Epithelial cell of esophagus (primary cell): ENCODE measurements at places on chromosomes 5 and 9.

- DNase-seq, result peak; percentile 24
Observed at GRCh38 chr9:133103183-133103986, 17.7 kb downstream of the RALGDS start.

- DNase-seq, result no peak
Observed at GRCh38 chr9:16769291-16769690, 101.2 kb downstream of the BNC2 start.

GRCh38 chr9:2664174-2665065 is 42.8 kb downstream of the VLDLR start:
- DNase-seq, result no peak

GRCh38 chr5:132315529-132316067 is 21.4 kb downstream of the SLC22A4 start:
- no peak for DNase-seq

DNA sequence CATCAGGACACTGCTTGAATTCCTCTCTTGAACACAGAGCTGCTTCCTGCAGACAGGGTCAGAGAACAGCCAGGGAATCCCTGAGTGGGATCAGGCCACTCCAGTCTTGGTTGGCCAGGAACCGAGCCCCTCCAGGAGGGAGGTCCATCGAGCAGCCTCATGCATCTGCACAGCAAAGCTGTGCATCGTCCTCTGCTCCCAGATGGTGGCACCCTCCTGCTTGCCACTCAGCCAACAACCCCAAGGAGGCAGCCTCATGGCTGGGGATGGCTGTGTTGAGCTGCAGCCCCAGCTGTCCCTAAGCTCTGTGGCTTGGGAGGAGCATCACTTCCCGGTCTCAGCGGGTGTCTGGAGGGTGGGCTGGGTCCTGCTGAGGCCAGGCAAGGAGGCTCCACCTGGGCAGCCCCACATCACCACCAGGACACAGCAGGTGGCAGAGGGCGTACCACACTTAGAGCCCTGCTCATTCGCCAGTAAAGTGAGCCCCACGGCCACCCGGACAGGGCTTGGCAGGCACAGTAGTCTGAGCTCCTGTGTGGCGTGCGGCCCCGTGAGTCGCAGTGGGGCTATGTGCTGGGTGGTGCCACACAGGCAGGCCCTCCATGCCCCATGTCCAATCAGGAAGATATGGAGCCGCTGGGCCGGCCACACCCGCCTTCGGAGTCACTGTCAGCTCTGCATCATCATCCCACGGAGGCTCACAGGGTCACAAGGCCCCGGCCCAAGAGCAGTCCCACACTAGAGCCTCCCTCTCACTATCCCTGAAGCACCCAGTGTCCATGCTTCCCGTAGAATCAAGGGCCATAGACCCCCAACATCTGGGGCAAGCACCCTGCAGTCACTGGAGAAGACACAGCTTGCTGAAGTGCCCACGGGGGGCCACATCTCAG is 11.9 kb downstream of the LPCAT1 start:
- DNase-seq, result peak; percentile 42

DNA sequence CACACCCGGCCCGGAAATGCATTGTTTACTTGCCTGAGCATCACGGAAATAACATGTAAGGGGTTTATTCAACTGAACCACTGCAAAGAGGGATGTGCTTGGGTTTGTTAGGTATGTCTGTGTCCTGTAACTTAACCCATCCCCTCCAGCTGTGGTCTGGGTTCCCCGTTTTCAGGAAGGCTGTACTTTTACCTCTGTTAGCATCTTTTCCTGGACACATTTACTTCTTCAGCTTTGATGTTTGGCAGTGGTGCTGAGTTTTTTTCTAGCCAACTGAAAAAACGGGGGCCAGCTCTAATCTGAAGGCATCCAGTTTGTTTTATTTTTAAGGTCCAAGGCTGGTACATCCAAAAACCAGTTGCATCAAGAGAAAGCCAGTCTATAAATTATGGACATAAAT is 561.8 kb downstream of the BNC2 start:
- no peak for DNase-seq

DNA sequence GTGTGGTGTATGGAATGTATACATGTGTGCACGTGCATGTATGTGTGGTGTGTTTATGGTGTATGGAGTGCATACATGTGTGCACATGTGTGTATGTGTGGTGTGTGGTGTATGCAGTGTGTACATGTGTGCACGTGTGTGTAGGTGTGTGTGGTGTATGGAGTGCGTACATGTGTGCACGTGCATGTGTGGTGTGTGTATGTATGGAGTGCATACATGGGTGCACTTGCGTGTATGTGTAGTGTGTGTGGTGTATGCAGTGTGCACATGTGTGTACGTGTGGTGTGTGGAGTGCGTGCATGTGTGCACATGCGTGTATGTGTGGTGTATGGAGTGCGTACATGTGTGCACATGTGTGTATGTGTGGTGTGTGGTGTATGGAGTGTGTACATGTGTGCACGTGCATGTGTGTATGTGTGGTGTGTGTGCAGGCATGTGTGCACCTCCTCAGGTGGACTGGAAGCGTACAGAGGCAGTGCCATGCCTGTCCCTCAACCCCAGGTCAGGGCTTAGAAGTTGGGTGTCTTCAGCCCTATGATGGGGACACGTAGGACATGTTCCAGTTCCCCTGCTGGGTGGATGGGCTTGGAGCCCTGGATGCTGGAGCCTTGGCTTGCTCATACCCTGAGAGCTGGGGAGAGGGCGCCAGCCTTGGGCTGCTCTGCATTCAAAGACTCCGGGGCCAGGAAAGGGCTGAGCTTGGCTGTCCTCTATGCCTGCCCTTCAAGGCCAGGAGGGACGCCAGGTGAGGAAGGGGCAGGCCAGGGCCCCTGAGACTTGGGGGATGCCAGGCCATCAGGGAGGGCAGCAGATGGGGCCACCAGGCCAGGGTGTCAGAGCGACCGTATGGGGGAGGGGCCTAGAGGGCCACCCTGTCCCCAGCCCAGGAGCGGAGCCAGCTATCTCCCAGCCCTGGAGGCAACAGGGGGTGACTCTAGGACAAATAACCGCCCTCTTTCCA is 12.2 kb downstream of the MYMK start:
- no peak for DNase-seq

DNA sequence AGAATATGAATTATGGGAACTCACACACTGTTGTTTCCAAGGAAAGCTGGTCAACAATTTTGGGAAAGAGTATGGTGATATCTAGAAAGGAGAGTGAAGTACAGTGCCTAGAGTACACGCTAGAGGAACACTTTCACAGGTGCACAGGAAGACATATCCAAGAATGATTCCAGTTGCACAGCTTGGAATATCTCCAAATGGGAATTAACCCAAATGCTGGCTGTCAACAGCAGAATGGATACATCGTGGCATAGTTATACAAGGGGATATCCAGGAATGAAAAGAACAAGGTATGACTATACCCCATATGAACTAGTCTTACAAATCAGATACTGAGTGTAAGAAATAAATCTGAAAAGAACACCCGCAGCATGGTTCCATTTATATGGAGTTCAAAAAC is 231.3 kb downstream of the FSTL4 start:
- no peak for DNase-seq

DNA sequence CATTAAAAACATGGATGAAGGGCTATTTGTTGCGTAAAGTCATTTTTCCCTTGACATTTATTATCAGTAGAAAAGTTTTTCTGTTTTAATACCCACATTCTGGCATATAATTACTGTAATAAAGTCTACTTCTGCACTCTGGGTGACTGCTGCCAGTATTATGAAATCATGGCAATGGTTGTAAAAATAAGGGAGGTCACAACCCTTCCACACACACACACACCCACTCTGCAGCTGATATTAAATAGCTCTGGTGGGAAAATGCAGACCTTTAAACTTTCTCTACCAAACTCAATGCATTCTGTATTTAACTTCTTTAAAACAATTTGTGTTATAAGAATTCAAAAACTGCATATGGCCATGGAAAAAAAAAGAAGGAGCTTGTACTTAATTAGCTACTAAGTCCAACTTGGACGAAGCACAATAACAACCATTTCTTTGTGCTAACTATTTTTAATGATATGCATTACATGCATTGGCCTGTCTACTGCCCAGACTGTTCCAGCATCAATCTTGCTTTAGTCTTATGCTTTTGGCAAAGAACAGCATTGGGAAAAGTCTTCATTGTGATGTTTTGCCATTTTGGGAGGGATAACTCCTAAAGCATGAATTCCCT is 137.6 kb upstream of the MAP3K1 start:
- no peak for DNase-seq

DNA sequence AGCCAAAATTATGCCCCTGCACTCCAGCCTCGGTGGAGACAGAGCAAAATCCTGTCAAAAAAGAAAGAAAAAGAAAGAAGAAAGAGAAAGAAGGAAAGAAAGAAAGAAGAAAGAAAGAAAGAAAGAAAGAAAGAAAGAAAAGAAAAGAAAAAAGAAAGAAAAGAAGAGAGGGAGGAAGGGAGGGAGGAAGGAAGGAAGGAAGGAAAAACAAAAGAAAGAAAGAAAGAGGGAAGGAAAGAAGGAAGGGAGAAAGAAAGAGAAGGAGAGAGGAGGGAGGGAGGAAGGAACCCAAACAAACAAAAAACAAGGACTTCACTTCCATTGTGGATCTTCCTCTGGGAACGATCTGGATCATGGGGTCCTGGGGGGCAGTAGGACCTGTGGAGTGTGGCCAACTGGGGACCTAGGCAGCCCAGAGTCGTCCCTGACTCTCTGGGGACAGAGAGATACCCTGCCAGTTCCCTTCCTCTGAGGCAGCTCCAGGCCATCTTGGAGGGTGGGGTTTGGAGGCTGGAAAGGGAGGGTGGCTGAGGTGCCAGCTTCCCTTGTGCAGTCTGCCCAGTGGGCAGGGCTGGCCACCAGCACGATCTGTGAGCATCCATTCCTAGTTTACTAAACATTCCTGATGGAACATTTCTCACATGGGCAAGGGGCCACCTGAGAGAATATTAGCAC is 216.8 kb downstream of the PAX5 start:
- DNase-seq, result no peak

- no peak for DNase-seq
Observed at GRCh38 chr5:79612667-79613198, 492 bp downstream of the TENT2 start.
